Sigmoid colon (tissue), 7 donors: ENCODE measurements at places on chromosomes 6 and 20. TPM values are rescaled to one million over a fixed set of nuclear protein-coding genes. Genes with fewer than 3 reads are reported as not detected.

Gene KHDRBS2
- 0.16 TPM for total RNA-seq

Gene DDX39B
- 211 TPM for total RNA-seq

- DNase-seq: peak; percentile 54
Observed at GRCh38 chr20:17624551-17625245, 54.8 kb downstream of the DSTN start.

GRCh38 chr20:19978511-19979210 is 38.5 kb upstream of the NAA20 start:
- DNase-seq: no peak

DNA sequence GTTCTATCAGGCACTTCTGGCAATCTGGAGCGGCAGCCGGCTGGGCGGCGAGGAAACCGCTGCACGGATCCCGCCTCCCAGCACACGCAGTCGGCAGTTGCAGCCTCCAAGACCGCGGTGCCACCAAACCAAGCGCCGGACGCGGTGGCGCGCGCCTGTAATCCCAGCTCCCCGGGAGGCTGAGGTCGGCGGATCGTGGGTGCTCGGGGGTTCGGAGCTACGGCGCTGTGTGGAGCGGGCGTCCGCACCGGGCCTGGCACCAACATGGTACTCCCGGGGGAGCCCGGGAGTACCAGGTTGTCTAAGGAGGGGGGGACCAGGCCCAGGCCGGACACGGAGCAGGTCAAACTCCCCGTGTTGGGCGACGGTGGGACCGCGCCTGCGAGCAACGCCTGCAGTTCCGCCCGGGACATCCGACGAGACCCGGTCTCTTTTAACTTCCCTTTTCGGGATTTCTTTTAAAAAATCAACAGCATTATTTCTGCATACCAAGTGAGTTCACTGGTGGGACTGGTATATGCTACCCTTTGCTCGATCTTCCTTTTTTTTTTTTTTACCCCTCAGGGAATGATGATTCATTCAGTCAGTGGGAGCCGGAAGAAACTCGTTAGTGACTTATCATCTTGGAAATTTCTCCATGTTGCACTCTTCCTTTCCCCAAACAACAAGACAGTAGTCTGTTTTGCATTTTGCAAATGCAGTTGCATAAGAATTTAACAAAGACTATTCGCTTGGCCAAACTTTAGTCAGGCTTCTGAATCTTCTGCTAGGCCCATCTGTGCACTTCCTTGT is 27.6 kb downstream of the ZNF311 start:
- DNase-seq: no peak

- DNase-seq: no peak
Observed at GRCh38 chr20:59821201-59821600, 112.2 kb downstream of the SYCP2 start.

DNA sequence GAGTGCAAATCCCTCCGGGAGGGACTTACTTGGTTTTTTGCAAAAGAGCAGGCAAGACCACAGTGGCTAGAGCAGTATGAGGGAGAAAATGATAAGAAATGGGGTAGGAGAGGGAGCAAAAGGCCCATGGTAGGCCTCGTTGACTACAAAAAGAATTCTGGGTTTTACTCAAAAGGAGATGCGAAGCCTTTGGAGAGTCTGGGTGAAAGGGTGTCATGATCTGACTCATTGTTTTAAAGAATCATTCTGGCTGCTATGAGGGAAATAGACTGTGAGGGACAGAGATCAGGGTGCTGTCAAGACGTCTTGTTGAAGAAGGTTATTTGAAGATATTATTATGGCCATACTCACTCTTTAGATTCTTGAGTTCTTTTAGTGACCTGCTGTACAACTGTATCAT is 13.0 kb downstream of the TBC1D32 start:
- no peak for DNase-seq

GRCh38 chr6:103269581-103269980 is 1590.1 kb downstream of the HACE1 start:
- no peak for DNase-seq

DNA sequence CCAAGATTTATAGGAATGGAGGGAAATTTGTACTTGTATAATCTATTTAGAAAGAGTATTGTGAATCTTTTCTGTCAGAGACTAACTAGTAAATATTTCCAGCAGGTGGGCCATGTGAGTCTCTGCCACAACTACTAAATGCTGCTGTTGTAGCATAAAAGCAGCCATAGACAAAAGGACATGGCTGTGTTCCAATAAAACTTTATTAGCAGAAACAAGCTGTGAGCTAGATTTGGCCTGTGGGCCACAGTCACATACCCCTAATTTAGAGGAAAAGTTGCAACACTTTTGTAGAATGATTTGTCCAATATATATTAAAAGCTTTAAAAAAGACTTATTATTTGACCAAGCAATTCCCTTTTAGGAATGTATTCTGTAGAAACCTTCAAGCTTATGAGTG is 207.2 kb downstream of the LMBRD1 start:
- no peak for DNase-seq
